Thoracic aorta (tissue), 2 donors: ENCODE measurements at places on chromosomes 16 and 17.

DNA sequence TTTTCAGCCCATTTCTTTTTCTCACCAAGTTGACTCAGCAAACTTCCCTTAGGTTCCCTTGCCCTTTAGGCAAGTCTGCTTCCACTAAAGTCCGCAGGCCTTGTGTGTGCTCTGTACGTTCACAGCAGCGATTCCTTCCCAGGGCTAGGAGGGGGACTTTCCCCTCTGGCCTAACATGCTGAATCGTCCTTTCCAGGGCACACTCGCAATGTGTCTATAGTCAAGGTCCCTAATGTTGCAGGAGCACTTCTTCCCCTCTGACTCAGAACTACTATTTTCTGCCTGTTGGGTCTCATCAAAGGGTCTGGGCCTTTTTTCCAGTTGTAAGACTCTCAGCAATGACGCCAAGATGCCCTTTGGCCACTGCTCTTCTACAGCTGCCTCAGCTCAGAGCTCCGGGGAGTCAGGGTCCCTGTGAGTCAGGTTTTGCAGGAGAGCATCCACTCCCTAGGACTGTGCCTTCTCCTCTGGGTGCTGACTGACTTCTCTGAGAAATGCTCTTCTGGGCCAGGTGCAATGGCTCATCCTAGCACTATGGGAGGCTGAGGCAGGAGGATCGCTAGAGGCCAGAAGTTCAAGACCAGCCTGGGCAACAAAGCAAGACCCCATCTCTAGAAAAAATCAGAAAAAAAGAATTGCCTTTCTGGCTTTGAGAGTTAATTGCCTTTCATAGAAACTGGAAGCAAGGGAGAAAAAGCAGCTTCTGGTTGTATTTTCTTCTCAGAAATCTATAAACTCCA, 64.4 kb upstream of the TBX2 start:
- no peak overlapping the region for H3K4me3 ChIP-seq
- no peaks in the 10 kb centered on the region for H3K27me3 ChIP-seq
- peaks cover 63% of the 10 kb centered on the region for H3K4me1 ChIP-seq
- no peak for DNase-seq
- no peak overlapping the region for H3K27ac ChIP-seq

GRCh38 chr17:10171581-10171981, 26.8 kb downstream of the GAS7 start:
- no peak overlapping the region for H3K27ac ChIP-seq
- no peak overlapping the region for H3K4me3 ChIP-seq
- no peaks in the 10 kb centered on the region for H3K36me3 ChIP-seq
- H3K27me3 ChIP-seq: no peaks in the 10 kb centered on the region

- no peaks in the 10 kb centered on the region for H3K27me3 ChIP-seq
- H3K4me3 ChIP-seq: no peak overlapping the region
- peaks cover 2% of the 10 kb centered on the region for H3K36me3 ChIP-seq
- no peak overlapping the region for H3K27ac ChIP-seq
- H3K4me1 ChIP-seq: no peaks in the 10 kb centered on the region
Measured at GRCh38 chr17:29846298-29846697, 83.7 kb downstream of the SSH2 start.

GRCh38 chr16:21603928-21604327, 4.6 kb downstream of the METTL9 start:
- no peak overlapping the region for H3K27ac ChIP-seq
- no peaks in the 10 kb centered on the region for H3K27me3 ChIP-seq
- no peak for DNase-seq
- no peak overlapping the region for H3K4me3 ChIP-seq
- H3K4me1 ChIP-seq: peaks cover 40% of the 10 kb centered on the region
- no peaks in the 10 kb centered on the region for H3K36me3 ChIP-seq

DNA sequence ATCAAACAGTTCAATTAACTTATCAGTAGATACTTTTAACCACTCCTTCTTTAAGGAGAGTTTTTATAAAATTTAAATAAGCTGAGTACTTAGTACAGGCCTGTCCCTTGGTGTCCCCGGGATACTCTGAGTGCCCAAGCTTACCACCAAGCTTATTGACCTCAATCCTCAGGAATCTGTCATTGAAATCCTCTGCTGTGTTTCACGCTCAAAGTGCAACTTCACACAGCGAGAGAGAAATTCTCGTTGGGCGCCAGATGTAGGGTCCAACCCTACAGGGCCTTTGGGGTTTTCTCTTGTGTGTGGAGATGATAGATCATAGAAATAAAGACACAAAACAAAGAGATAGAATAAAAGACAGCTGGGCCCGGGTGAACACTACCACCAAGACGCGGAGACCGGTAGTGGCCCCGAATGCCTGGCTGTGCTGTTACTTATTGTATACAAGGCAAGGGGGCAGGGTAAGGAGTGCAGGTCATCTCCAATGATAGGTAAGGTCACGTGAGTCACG, 65.3 kb upstream of the ARL4D start:
- peaks cover 5% of the 10 kb centered on the region for H3K4me1 ChIP-seq
- H3K4me3 ChIP-seq: no peak overlapping the region
- no peaks in the 10 kb centered on the region for H3K36me3 ChIP-seq
- H3K27ac ChIP-seq: no peak overlapping the region
- no peaks in the 10 kb centered on the region for H3K27me3 ChIP-seq

GRCh38 chr17:35895636-35896587, 15.8 kb upstream of the CCL5 start:
- no peaks in the 10 kb centered on the region for H3K4me1 ChIP-seq
- DNase-seq: no peak
- H3K27me3 ChIP-seq: no peaks in the 10 kb centered on the region

- no peak for DNase-seq
- no peak overlapping the region for H3K4me3 ChIP-seq
- no peaks in the 10 kb centered on the region for H3K27me3 ChIP-seq
- H3K36me3 ChIP-seq: no peaks in the 10 kb centered on the region
- no peak overlapping the region for H3K27ac ChIP-seq
Measured at GRCh38 chr17:65220732-65221131, 83.6 kb downstream of the RGS9 start.
